ENCODE measurements at places on chromosomes 1 and 21.
A peak's percentile ranks its signal among the peaks of the same experiment; 100 is the strongest.

DNA sequence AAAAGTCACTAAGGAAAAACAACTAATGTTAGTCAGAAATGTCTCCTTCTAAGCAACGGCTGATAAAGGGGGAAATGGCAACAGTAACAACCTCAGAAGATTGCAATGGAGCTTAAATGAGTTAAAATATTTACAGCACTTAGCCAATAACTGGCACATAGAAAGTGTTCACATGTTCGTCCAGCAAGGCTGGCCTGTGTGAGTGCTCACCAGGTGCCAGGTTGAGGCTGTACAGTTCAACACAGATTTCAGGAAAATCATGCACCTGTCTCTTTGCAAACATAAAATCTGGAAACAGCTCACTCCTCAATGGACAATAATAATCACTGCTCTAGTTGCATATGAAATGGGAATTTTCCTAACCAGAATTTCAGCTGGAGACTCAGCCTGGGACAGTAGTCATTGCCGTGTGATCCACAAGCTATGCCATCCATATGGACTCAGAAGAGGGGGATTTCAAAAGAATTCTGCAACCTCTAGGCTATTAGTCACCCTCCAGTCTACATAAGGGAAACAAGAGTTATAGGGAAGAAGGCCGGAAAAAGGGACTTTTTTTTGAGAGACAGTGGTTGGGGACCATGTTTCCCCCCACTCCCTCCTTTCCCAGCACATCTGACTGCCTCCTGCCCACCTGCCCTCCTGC is 68.6 kb downstream of the SYDE2 start:
- DNase-seq: no peak

- no peak for DNase-seq
Measured at GRCh38 chr21:36697060-36697850, 1.7 kb upstream of the SIM2 start.

DNA sequence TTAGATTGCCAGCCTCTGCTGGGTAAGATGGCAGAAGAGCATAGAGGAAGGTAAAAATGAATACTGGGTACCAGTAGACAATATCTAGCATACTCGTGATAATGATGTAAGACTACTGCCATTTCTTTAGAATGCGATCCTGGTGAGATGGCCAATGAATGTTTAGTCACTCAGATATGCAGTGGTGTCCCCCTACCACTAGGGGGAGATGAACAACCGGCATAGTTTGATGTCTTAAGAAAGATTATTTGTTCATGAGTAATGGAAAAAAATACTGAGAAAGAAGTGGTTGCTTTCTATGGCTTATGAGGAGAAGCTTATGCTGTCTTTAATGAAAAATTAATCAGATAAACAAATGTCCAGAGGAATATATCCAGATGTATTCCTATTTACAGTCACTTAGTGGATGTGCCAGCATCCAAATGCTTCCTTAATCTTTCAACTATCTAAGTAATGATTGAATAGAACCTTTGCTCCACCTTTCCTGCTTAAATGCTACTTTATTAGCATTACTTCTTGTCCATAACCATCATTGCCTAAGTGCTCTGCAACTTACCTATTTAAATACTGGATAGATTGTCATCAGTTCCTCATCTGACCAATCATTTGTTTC is 256.6 kb downstream of the ST6GALNAC3 start:
- peak; percentile 36 for DNase-seq

- DNase-seq: no peak
Measured at GRCh38 chr1:91952187-91952586, 3.0 kb downstream of the BRDT start.

GRCh38 chr1:20172033-20172590 is 13.8 kb upstream of the UBXN10 start:
- no peak for DNase-seq

DNA sequence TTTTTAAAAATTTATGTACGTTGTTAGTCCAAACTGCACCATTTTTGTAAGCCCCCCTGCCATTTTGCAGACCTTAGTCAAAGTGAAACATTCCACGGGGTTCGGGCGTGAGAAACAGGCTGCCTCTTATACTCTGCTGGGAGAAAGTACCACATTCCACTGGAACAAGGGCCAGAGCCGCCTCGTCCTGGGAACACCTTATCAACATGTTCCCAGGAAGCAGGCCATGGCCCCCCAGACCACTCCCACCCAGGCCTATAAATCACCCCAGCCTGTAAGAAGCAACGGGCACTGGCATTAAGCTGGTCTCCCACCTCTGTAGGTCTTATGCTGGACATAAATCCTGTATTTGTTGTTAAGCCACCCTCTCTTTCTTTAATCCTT is 854 bp upstream of the ZRANB2 start:
- no peak for DNase-seq

DNA sequence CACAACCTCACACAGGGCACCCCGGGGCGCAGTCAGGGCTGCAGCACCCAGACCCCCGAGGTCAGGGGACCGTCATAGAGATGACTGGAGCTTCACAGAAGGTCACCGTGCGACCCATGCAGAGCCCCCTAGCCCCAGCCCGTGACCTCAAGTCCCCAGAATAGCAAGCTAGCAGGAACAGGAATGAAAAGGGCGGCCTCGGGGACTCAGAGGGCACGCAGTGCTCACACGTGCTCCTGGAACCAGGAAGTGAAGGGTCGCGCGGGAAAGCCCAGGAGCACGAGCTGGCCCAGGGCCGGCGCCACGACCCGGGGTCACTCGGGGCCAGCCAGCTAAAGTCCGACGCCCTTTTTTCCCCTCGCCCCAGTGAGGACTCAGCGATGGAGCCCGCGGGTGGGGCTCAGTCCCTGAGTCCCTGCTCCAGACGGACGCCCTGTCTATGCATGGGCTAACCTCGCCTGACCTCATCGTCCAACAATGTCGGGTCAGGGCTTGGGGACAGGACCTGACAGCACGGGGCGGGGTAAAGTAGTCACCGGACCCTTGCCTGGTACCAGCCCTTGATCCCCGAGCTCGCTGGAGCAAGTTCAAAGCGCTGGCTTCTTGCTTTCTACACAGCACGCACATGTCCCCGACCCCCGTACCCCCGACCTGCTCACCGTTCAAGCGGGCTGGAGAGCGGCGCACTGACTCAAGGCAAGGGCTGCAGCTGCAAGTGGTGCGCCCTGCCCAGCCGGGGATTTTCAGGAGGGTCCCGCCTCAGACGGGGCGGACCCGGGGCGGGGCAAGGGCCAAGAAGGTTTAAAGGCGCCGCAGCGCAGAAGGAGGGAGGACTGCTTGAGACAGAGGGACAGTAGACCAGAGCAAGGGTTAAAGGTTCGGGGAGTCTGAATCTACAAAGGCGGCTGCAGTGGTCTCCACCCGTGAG is at the start of gene TAGLN2:
Gene TAGLN2 (minus strand): TSS at position 717 of the 928 bp plus-strand sequence. CDS start 4,998 bp downstream, outside the sequence.
- peak; percentile 85 for DNase-seq

- DNase-seq: no peak
Measured at GRCh38 chr1:9164919-9165318, 36.0 kb upstream of the GPR157 start.
